ENCODE measurements at places on chromosomes 11 and 22.

GRCh38 chr11:133606124-133606523 lies 73.8 kb upstream of the OPCML start:
- DNase-seq: no peak

DNA sequence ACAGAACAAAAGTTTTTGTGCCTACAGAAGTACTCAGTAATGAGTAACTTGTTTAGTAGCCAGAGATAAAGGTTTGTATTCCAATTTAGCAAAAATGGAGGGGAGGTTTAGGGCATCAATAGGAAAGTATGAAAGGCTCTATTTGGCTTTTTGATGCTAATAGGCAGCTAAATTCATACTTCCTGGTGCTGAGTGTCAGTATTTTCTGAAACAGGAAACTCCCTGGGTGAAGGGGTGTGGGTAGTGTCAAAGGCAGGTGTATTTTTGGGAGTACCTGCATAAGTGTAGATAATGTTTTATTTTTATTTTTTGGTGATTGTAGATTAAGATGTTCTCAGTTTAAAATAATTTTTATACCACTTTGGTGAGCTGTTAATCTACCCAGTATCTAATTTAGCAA lies 29.3 kb upstream of the MMP7 start:
- DNase-seq: peak; percentile 36

GRCh38 chr11:104728927-104729326 lies 169.3 kb downstream of the CASP12 start:
- DNase-seq: no peak

DNA sequence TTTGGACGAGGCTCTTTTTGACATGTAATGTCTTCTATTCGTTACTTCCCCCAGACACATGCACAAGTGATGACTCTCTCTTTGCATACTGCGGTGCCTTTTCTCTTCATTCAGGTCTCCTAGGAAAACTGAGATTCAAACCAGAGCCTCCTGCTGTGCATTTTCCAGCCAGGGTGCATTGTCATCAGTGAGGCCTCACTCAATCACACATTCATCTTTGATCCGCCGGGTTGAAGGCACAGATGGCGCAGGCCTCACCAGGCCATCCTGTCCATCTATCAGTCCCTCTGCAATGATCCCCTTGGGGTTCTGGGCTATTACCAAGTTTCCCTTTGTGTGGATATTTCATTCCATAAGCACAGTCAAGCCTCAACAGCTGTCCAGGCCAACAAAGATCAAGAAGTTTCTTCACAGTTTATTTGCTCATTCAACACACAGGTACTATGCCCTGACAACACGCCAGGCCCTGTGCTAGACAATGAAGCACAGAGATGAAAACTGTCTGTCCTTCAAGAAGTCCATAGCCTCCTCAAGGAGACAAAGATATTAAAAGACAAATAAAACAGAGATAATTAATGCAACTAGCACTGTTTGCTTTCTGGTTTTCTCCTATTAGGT lies 107.8 kb downstream of the LARGE1 start:
- no peak for DNase-seq

DNA sequence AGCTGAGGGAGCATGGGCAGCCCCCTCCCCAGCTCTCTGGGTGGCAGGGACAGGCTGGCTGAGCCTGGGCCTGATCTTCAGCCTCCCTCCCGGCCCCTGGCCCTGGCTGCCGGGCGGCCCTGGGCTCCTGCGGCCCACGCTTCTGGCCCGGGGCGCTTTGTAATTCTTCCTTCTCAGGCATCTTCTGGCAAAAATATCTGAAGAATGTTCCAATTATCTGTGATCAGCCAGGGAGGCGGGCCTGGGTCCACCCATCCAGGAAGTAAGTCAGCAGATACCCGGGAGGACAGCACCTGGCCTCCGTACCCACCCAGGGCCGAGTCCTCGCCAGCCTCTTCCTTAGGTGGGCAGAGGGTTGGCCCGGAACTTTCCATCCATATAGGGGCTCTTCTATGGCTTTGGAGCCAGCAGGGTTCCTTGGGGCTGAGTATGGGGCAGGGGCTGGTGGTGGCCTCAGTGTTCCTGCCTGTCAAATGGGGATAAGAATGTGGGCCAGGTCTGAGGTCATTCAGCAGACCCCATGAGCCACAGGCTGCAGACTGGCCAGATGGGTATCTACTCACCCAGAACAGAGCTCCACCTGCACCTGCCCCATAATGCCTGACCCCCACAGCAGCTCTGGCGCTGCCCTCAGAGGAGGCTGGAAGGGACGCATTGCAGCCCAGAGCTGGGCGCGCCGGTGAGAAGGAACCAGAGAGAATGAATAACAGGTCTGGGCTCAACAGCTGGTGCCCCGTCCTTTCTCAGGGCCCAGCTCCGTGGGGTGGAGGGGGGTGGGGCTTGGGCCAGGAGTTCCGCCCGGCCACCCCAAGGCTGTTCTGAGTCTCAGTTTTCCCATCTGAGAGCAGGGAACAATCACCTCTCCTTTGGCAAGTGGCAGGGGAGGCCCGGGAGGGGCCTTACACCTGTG lies 16.2 kb downstream of the WNT7B start:
- no peak for DNase-seq

- DNase-seq: no peak
These were observed 183.2 kb upstream of the SESN3 start for GRCh38 chr11:95414217-95414616.

- DNase-seq: peak; percentile 22
These were observed 697 bp downstream of the LGALS1 start for GRCh38 chr22:37675930-37676735.

DNA sequence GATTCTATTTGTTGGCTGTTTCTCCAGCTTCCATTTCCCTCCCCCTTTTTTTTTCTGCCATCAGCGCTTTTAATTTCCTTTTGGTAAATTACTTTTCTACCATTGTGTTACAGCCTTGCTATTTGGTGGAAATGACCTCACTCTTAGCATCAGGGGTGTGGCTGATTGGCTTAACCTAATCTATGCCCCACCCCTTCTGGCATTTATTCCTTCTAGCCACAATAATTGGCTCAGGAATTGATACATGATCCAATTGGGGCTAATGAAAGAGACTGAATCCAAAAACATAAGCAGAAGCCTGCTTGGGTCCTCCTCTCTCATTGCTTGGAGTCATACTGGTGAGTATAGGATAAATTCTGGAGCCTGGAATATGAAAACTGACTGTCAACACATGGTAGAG lies 402.4 kb upstream of the LRRC4C start:
- DNase-seq: no peak

DNA sequence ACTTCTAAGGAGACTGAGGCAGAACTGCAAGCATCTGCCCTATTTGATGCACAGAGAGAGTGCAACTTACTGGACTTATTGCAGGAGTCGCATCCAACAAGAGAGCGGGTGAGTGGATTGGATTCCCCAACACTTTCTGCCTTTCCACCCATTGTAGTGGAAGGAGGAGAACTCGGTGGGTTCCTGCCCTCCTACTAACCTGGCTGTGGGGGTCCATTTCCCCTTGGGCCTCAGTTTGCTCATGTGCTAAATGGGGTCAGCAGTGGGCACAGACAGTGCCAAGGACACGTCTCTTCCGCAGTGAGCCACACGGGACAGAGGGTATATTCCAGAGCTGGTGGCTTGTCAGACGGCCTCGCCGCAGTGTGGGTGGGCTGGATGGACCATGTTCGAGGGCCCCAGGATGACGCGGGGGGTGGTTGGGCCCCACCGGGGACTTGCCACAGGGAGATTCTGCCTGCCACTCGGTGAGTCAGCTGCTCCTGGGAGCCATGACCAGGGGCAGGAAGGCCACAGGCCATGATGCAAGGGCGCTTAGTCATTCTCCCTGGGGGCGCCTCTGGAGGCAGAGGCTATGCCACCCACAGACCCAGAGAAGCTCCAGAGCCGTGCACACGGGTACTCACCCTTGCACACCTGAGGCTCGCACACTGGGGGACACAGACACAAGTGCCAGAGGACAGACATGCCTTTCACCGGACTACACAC lies 8.2 kb downstream of the ALX4 start:
- no peak for DNase-seq

GRCh38 chr11:95338430-95338991 lies 107.5 kb upstream of the SESN3 start:
- DNase-seq: no peak

DNA sequence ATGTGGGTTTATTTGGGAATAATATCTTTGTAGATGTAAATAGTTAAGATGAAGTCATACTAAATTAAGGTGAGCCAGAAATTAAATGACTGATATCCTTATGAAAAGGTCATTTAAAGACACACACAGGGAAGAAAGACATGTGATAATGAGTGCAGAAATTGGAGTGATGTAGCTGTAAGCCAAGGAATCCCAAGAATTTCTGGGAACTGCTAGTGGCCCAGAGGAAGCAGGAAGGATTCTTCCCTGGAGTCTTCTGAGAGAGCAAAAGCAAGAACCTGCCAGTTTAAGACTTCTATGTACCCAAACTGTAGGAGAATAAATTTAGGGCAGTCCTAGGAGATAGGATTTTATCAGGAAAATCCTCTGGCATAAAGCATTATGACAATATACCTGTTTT lies 66.9 kb downstream of the LRRC4C start:
- DNase-seq: no peak

DNA sequence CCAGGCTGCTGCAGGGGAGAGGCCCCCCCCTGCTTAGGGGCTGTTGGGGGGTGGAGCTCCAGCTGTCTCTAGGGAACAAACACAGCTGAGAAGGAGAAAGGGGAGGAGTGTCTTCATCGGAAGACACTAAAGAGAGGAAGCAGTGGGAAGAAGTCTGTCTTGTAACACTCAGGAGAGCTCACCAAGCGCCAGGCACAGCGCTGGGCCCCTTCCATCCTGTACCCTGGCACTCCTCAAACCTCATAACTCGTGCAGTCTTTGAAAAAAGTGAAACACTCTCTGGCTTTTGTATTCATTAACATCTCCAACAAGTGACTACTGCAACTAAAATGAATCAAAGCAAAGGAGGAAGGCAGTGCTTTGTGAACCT lies 67.4 kb upstream of the PRDM11 start:
- DNase-seq: no peak

DNA sequence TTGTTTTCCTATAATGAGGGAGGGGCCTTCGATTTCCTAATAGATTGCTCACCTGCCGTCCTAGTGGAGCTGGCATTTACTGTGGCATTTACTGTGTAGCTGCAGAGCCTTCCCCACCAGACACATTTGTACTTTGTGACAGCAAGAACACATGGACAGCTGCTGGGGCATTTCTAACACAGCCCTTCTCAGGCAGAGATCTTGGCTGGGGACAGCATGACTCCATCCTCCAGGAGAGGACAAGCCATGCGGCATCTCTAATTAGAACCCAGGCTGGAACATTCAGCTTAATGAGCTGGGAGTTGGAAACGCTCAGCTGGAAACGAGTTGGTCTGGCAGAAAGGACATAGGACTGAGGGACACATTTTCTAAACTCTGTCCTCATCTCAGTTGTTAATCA lies 887.5 kb downstream of the NTM start:
- DNase-seq: no peak

GRCh38 chr11:115897707-115898106 lies 393.5 kb upstream of the CADM1 start:
- no peak for DNase-seq

DNA sequence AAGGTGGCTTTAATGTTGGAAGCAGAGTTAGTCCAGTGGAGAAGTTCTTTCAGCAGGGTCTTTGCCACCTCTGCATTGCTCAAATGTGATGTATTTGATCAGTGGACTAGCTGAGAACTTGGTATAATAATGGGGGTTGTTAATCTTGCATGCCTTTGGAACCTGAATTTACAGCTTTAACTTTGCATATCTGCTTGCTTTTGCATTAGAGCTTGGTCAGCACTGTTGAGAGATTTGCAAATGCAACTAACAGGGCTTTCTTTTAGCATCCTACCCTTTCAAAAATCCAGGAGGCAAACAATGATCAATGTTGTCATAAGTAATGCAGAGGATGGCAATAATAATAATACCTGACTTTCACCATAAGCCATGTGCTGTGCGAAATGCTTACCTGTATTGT lies 48.2 kb downstream of the NF2 start:
- DNase-seq: no peak

DNA sequence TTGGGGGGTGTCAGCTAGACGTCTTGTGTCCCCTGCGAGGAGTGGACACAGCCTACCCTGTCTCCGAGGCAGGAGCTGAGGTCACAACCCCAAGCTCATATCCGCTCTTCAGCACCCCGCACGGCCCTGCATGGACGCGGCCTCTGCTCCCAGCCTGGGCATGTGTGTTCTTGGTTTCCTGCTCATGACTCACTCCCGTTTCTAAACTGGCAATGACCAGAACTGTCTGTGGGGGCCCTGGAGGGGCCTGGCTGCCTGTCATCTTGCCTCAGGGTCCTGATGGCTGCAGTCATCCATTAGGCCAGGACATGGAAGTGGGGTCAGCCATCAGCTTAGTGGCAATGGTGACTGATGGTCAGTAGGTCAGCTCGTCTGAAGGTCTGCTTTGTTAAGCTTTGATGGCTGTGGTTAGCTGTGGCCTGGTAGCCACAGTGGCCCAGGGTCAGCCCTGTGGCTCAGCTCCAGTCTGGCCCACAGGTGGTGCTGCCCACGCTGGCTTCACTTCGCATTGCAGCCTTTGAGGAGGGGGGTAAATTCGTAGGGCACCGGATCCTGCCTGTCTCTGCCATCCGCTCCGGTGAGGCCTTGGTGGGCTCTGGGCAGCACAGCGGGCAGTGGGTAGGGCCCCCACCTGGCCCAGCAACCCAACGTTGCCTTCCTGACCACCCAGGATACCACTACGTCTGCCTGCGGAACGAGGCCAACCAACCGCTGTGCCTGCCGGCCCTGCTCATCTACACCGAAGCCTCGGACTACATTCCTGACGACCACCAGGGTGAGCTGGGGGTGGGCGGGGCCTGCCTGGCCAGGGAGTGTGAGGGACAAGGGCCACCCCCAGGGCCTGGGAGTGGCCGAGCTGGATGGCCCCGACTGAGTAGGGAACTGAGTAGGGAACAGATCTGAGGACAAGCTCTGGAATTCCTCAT lies 12.0 kb downstream of the PLCB3 start:
- no peak for DNase-seq

DNA sequence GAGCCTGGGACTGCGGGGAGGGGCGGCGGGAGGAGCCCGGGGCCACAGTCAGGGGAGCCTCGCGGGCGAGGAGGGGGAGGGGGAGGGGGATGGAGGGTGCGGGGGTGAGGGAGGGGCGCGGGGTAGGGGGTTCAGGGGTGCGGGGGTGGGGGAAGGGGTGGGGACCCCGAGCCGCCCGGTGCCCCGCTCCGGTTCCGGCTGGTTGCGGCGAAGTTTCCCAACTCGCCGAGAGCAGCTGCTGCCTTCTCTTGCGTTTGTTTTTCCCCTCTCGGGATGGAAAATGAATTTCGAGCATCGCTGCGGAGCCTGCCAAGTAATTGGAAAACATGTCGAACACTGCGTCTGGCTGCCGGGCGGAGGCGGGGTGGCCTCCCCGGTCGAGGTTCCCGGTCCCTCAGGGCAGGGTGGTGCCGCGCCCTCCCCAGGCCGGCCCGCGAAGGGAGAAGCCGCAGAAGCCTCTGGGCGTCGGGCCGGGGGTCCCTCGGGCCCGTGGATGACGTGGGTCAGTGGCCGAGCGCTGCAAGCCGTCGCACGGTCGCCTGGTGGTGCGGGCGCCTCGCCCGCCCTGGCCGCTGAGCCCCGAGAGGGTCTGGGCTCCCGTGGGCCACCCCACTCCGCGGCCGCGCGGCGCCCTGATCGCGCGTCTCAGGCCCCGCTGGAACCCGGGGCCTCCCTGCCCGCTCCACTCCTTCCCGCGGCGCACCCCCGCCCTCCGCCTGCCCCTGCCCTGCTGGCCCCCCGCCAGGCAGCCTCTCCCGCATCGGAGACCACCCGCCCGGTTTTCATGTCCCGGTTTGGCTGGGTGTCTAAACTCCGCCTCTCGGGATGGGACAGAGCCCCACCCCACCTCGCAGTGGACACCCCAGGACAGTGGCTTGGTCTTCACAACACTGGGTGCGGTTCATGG lies 12.1 kb downstream of the SPATA19 start:
- DNase-seq: no peak
